Fibroblast of skin of scalp (primary cell): ENCODE measurements at places on chromosomes 7 and 10.

DNA sequence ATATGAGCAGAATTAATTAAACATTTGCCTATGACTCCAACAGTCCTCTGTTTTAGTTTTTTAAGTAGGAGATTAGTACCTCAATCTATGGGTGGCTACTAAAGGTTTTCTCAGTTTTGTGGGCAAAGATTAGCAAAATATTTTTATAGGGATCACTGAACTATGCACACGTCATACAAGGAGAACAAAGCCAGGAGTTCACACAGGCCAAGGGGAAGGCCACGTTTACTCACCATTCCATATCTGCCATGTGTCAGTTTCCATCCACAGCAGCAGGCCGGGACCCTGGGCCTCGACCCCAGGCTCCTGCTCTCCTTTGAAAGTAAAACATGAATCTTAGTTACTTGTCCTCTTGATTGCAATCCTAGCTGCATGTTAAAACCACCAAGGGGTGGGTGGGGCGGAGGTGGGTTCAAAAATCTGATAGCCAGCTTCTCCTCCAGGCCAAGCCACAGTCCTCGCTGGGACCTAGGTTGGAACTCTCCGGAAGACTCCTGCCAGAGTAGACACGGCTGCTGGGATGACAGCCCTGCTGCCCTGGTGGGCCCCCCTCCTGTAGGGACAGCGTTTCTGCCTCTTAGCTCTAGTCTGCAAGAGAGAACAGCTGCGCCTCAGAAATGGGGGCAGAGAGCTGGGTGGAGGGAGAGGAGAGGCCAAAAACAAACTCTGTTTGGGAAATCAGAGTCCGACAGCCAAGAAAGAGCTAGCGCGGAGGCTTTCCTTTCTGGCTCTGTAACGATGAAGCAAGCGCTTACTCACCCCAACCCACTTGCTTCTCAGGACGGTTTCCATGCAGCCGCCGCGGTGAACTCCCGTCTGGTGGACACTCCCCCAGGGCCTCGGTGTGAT lies 35.6 kb downstream of the PITRM1 start:
- peak; percentile 15 for DNase-seq

GRCh38 chr10:60735244-60735643 lies 43.0 kb upstream of the CDK1 start:
- DNase-seq, result no peak

GRCh38 chr7:140676306-140676705 lies 3.6 kb downstream of the ADCK2 start:
- no peak for DNase-seq

- no peak for DNase-seq
Measured at GRCh38 chr10:107554333-107554732, 389.8 kb upstream of the SORCS1 start.

DNA sequence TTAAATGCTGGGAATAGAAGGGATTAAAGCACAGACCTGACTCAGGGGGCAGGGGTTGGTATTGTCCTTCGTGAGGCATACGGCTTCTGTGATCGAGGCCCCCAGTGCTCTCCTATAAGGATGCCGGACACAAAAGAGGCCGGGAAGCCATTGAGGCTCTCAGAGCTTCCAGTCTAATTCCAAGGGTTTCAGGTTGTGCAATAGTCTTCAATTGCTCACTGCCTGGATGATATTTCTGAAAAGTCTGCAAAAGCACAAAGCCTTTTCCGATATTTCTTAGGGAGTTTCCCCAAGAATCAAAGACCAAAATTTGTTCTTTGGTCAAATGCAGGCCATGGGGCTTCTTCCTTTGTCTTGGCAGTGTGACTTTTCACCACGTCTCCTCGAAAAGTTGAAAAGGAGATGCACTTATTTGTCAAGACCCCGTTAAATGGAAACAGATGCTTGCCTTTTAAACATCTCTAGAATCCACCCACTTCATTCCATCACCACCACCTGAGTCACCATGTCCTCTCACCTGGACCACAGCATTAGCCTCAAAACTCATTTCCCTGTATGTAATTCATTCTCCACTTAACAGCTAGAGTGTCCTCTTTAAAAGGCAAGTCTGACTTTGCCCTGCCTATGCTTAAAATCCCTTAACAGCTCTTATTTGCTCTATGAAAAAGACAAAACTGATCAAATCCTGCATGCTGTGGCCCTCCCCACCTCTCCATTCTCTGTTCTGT lies 134.8 kb upstream of the NAMPT start:
- no peak for DNase-seq

- no peak for DNase-seq
Measured at GRCh38 chr7:26912933-26913536, 48.6 kb upstream of the SKAP2 start.

- no peak for DNase-seq
Measured at GRCh38 chr7:140670343-140670935, 2.3 kb upstream of the ADCK2 start.

GRCh38 chr10:88980800-88981199 lies 9.8 kb upstream of the FAS start:
- DNase-seq, result no peak

GRCh38 chr7:521221-522070 lies 1.8 kb upstream of the PDGFA start:
- no peak for DNase-seq

GRCh38 chr10:1522237-1522636 lies 215.1 kb downstream of the ADARB2 start:
- DNase-seq, result no peak

- no peak for DNase-seq
Measured at GRCh38 chr10:68088740-68089139, 13.7 kb upstream of the HERC4 start.

DNA sequence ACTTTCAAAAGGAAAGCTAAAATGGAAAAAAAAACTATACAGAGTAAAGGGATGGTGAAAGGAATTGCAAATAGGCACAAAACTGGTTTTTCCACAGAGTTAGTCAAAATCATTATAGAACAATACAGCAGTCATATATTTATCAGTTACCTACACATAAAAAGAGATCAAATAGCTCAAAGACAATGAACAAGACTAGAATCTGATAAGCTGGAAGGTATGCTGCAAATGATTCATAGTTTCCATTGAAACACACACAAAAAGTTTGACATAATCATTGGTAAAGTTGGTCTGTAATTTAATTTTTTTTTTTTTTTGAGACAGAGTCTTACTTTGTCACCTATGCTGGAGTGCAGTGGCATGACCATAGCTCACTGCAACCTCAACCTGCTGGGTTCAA lies 92.4 kb upstream of the SGCE start:
- no peak for DNase-seq

DNA sequence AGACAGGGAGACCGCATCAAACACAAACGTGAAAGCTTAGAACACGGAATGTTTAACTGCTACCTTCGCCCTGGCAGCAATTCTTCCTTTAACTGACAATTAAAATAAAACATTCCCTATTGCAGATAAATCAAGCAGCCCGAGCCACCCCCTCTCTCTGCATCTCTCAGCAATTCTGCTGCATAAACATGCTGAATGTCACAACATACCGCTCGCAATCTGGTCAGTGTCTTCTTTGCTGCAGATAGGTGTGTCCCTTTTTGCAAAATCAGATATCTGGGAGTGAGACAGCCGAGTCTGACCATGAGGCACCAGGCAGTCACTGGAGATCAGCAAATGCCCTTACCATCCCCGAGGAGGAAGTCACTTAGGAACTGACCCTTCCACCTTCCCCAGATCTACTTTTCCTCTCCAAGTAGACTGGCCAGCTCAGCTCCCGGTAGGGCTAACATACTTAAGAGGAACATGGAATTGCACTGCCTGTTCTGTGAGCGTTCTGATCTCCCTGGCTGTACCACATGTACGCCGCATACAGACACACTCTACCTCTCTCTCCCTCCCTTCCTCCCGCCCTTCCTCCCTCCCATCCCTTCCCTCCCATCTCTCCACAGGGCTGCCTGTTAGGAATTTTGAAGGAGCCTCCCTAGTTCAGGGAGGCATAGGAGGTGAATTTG lies at the start of gene FRMD4A:
Gene FRMD4A, minus strand, starts transcription at position 537 of the 674 bp plus-strand sequence.
- DNase-seq, result no peak

- DNase-seq, result peak; percentile 71
Measured at GRCh38 chr10:98246911-98247805, 20.8 kb downstream of the LOXL4 start.

- DNase-seq, result peak; percentile 96
Measured at GRCh38 chr10:29895456-29895855, 163.9 kb downstream of the JCAD start.

GRCh38 chr10:130455791-130456190 lies 319.6 kb downstream of the GLRX3 start:
- no peak for DNase-seq

GRCh38 chr10:108327706-108328105 lies 1163.2 kb upstream of the SORCS1 start:
- peak; percentile 2 for DNase-seq

DNA sequence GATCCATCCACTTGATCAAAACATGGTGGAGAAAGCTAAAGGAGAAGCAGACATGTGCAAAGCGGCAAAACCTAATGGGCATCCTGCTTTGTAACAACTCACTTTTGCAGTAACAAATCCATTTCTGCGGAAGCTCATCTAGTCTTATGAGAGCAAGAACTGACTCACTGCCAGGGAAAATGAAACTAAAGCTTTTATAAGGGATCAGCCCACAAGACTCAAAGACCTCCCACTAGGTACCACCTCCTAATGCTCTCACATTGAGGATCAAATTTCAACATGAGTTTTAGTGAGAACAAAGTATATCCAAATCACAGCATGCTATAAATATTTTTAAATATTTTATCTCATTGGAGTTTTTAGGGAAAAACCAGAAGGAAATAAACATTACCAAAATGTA lies 120.1 kb upstream of the GNAI1 start:
- peak; percentile 68 for DNase-seq

- DNase-seq, result peak; percentile 34
Measured at GRCh38 chr7:41758321-41758720, 55.4 kb upstream of the INHBA start.

- DNase-seq, result no peak
Measured at GRCh38 chr7:36284456-36285090, 105.1 kb upstream of the ANLN start.

DNA sequence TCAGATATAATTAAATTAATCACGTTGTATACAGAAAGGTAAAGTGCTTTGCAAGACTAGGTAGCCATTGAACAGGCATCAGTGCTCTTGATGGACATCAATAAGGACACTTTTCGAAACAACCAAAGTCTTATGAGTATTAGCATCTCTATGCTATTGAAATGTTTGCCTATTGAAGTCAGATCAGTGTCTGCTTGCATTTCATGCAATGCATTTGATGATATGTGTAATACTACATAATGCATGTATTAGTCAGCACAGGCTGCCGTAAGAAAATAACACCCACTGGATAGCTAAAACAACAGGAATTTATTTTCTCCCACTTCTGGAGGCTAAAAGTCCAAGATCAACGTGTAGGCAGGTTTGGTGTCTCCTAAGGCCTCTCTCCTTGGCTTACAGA lies 209.3 kb upstream of the PLXDC2 start:
- peak; percentile 7 for DNase-seq

GRCh38 chr10:117391436-117392205 lies 16.4 kb upstream of the PDZD8 start:
- peak; percentile 54 for DNase-seq

GRCh38 chr7:106613848-106614560 lies 47.0 kb downstream of the CCDC71L start:
- DNase-seq, result peak; percentile 56

- no peak for DNase-seq
Measured at GRCh38 chr10:28036587-28036986, 37.7 kb upstream of the ODAD2 start.
